ENCODE measurements at places on chromosomes 16 and 17. TPM values are rescaled to one million over a fixed set of nuclear protein-coding genes. Genes with fewer than 3 reads are reported as not detected.

CWC25 gene
- 17.1 TPM for total RNA-seq

- H3K4me1 ChIP-seq: 0 out of 2 replicates have a peak, but pooled peaks cover 3% of the 10 kb centered on the region
- H3K27ac ChIP-seq: no peak overlapping the region
- H3K27me3 ChIP-seq: no peaks in the 10 kb centered on the region
- no peaks in the 10 kb centered on the region for H3K36me3 ChIP-seq
- H3K4me3 ChIP-seq: no peak overlapping the region
- DNase-seq: no peak
Measured at GRCh38 chr16:14196011-14196410, 124.9 kb downstream of the MRTFB start.

KRT23 gene
- total RNA-seq: not detected

GRCh38 chr16:82481455-82481854, 145.3 kb upstream of the CDH13 start:
- no peaks in the 10 kb centered on the region for H3K4me1 ChIP-seq
- DNase-seq: no peak
- H3K27me3 ChIP-seq: no peaks in the 10 kb centered on the region
- H3K27ac ChIP-seq: no peak overlapping the region
- no peak overlapping the region for H3K4me3 ChIP-seq
- no peaks in the 10 kb centered on the region for H3K36me3 ChIP-seq

DNA sequence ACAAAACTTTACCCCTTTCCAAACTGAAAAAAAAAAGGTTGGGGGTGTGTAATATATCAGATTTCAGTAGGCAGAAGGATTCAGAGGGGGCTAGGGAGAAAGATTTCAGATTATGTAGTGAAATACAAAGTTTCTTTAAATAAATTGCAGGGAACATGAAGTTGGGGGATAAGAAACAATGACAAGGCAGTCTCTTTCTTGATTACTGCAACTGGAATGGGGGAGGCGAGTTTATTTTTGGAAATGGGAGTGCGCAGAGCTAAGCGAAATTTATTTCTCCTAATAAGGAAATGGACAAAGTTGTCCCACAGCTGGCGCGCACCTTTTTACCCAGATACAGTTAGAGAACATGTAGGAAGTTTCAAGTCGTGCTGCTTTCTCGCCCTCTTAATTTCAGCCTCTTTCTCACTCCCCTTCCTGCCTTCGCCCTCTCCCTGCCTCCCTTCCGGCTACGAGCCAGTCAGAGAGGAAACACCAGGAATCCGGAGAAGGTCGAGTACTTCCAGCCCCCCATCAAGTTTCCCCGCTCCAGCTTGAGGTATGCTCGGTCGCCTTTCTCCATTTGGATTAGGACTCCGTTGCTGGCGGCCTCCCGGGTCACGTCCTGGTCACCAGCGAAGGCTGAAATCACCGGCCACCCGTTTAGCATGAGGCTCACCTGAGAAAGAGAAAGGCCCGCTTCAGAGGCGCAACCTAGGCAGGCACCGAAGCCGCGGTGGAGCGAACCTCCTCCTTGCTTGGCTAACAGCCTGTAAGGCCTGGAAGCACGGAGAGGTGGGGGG, 2.5 kb downstream of the CBLN1 start:
- peaks cover 93% of the 10 kb centered on the region for H3K27me3 ChIP-seq
- no peak overlapping the region for H3K27ac ChIP-seq
- peaks cover 73% of the 10 kb centered on the region for H3K4me1 ChIP-seq
- H3K36me3 ChIP-seq: no peaks in the 10 kb centered on the region
- peak; percentile 44 for DNase-seq

- H3K27ac ChIP-seq: no peak overlapping the region
- DNase-seq: no peak
- peaks cover 21% of the 10 kb centered on the region for H3K36me3 ChIP-seq
- H3K4me3 ChIP-seq: no peak overlapping the region
Measured at GRCh38 chr17:38919316-38920078, 5.9 kb upstream of the LASP1NB start.

- peaks cover 4% of the 10 kb centered on the region for H3K4me1 ChIP-seq
- H3K27ac ChIP-seq: no peak overlapping the region
- H3K36me3 ChIP-seq: peaks cover 5% of the 10 kb centered on the region
- H3K27me3 ChIP-seq: no peaks in the 10 kb centered on the region
- no peak for DNase-seq
- no peak overlapping the region for H3K4me3 ChIP-seq
Measured at GRCh38 chr16:69465881-69466280, 41.5 kb downstream of the CYB5B start.

MEIOB gene
- 1.4 TPM for total RNA-seq

SMTNL2 gene
- 2.7 TPM for total RNA-seq

DNA sequence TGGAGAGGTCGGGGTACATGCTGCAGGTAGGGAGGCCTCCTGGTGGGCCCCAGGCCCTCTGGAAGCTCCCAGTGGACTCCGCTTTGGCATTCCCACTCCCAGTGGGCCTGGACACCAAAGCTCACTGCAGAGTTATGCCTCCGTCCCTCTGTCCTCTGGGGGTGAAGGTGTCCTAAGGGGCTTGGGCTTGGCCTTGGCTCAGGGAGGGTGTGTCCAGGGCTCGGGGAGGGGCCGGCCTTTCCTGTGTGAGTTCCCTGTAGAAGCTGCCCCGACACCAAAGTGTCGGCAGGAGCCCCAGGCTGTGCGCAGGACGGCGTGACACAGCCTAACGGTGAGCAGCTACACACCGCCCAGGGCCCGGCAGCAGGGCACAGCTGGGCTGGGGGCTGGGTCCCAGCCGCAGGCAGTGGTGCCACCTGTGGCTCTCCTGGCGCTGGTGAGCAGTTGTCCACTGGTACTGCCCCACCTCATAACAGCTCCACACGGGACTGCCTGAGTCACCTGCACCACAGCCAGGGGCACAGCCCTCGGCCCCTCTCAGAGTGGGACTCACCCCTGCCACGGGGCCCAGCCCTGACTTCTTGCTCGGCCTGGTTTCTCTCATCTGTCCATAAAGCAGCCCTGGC, 6.1 kb downstream of the TEPSIN start:
- no peak for DNase-seq
- H3K27ac ChIP-seq: no peak overlapping the region
- H3K36me3 ChIP-seq: peaks cover 14% of the 10 kb centered on the region
- peaks cover under 1% of the 10 kb centered on the region for H3K4me1 ChIP-seq
- no peak overlapping the region for H3K4me3 ChIP-seq

SLC5A11 gene
- not detected for total RNA-seq

CLEC3A gene
- not detected for total RNA-seq

DNA sequence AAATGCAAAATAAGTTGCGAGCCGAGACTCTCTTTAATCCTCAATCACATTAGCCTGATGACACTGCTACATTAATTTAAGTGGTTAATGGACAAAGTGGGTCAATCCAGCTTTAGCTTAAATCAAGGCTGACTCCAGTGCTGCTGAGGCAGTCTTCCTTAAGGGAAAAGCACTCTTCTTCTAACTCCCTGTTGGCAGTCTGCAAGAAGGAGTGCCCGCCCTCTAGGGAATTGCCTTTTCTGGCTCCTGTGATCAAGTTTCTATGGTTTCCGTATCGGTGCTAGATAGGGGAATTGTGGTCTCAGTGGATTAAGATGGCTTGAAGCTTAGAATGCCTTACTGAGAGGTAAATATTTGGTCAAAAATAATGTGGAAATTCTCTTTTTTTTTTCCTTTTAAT, 41.0 kb downstream of the HS3ST3B1 start:
- no peaks in the 10 kb centered on the region for H3K27me3 ChIP-seq
- H3K4me3 ChIP-seq: no peak overlapping the region
- H3K36me3 ChIP-seq: peaks cover 9% of the 10 kb centered on the region
- DNase-seq: no peak

PRAC1 gene
- total RNA-seq: 35.2 TPM

GRCh38 chr17:68103148-68103547, 67.6 kb downstream of the KPNA2 start:
- H3K36me3 ChIP-seq: peaks cover 11% of the 10 kb centered on the region
- peak overlapping the region; percentile 84 for H3K4me3 ChIP-seq
- H3K27me3 ChIP-seq: peaks cover 41% of the 10 kb centered on the region
- no peak overlapping the region for H3K27ac ChIP-seq
- DNase-seq: no peak

RBBP6 gene
- 55.1 TPM for total RNA-seq

DNA sequence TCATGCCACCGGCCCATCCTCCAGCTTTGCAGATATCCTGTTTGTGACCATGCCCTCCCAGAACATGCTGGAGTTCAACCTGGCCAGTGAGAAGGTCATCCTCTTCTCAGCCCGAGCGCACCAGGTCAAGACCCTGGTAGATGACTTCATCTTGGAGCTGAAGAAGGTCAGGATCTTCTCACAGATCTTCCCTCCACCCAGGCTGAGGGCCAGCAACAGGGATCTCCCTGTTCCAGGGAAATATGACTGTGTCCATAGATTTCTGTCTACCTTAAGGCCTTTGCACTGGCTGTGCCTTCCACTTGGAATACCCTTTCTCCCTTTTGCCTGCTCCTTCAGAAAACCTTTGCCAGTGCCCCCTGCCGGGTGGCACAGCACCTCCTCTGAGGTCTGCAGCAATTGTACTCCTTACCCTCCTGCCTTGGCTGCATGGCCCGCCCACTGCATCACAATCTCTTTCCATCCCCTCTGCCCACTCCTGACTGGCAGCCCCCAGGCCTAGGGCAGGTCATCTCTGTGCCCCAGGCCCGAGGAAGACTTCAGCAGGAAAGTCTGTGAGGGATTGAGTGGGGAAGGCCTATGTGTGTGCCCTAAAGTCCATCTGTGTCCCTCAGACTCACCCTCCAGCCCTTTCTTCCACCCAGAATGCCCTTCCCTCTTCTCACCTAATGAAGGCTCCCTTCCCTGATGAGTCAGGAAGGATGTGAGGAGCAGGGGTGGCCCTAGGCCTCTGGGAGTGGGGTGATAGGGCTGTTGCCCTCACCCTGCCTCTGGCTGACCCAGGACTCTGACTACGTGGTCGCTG, 27.3 kb upstream of the ALKBH5 start:
- H3K4me3 ChIP-seq: no peak overlapping the region
- no peaks in the 10 kb centered on the region for H3K36me3 ChIP-seq
- no peak overlapping the region for H3K27ac ChIP-seq
- H3K27me3 ChIP-seq: no peaks in the 10 kb centered on the region

SLC9A5 gene
- total RNA-seq: 10.3 TPM

FSCN2 gene
- 0.89 TPM for total RNA-seq

DNA sequence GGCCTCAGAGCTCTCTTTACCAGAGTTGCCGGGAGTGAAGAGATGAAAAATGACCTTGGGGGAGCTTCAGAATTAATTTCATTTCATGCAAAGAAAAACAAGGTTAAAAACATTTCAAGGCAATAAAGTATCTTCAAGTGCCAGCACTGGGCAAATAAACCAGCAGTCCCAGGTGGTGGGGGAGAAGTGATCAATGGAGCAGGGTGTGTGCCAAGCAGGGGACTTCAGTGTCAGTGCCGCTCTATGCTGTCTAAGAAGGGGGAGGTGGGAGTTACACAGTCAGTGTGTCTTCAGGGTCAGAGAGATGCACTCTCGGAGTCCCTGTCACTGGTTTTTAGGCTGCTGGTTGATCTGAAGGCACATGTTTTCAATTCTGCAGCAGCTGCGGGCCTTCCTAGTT, 57.2 kb upstream of the MGAT5B start:
- no peak overlapping the region for H3K27ac ChIP-seq
- H3K4me3 ChIP-seq: no peak overlapping the region
- no peaks in the 10 kb centered on the region for H3K4me1 ChIP-seq
- H3K27me3 ChIP-seq: no peaks in the 10 kb centered on the region
- DNase-seq: no peak

DNA sequence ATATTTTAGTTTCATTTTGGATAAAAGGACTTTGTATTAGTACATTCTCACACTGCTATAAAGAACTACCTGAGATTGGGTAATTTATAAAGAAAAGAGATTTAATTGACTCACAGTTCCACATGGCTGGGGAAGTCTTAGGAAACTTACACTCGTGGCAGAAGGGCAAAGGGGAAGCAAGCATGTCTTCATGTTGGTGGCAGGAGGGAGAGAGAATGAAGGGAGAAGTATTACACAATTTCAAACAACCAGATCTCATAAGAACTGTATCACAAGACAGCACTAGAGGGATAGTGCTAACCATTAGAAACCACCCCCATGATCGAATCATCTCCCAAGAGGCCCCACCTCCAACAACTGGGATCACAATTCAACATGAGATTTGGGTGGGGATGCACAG, 142.9 kb downstream of the USP31 start:
- no peak overlapping the region for H3K27ac ChIP-seq
- no peaks in the 10 kb centered on the region for H3K36me3 ChIP-seq
- no peak for DNase-seq
- no peaks in the 10 kb centered on the region for H3K4me1 ChIP-seq
- no peaks in the 10 kb centered on the region for H3K27me3 ChIP-seq

GRCh38 chr16:4679850-4680636, 13.3 kb upstream of the NUDT16L1 start:
- H3K27ac ChIP-seq: no peak overlapping the region
- H3K27me3 ChIP-seq: no peaks in the 10 kb centered on the region
- no peak for DNase-seq
- H3K36me3 ChIP-seq: peaks cover 7% of the 10 kb centered on the region
- H3K4me3 ChIP-seq: no peak overlapping the region
- peaks cover 3% of the 10 kb centered on the region for H3K4me1 ChIP-seq

- H3K27ac ChIP-seq: no peak overlapping the region
- H3K36me3 ChIP-seq: no peaks in the 10 kb centered on the region
- H3K4me3 ChIP-seq: no peak overlapping the region
- no peaks in the 10 kb centered on the region for H3K27me3 ChIP-seq
- DNase-seq: no peak
- peaks cover 3% of the 10 kb centered on the region for H3K4me1 ChIP-seq
Measured at GRCh38 chr17:17598003-17598402, 6.5 kb upstream of the PEMT start.

GRCh38 chr17:39239640-39240314, 14.0 kb upstream of the STAC2 start:
- peak overlapping the region; percentile 36 for H3K4me3 ChIP-seq
- peaks cover 3% of the 10 kb centered on the region for H3K27me3 ChIP-seq
- peaks cover 25% of the 10 kb centered on the region for H3K4me1 ChIP-seq
- peak; percentile 91 for DNase-seq

DNA sequence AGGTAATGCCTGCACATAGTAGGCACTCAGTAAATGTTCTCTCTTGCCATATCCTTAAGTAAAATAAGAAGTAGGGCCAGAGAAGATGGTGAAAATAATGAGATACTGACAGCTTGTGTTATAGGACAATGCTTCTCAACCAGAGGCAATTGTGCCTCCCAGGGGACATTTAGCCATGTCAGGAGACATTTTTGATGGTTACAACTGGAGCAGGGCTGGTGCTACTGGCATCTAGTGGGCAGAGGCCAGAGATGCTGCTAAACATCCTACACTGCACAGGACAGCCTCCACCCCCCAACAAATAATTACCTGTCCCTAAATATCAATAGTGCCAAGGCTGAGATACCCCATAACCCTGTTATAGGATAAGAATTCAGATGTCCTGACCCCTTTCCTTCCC, 1.7 kb downstream of the RAD51D start:
- no peak for DNase-seq
- H3K27ac ChIP-seq: no peak overlapping the region
- peaks cover 22% of the 10 kb centered on the region for H3K27me3 ChIP-seq
- 0 out of 2 replicates have a peak, but pooled peaks cover 5% of the 10 kb centered on the region for H3K36me3 ChIP-seq
- H3K4me1 ChIP-seq: peaks cover 17% of the 10 kb centered on the region
- H3K4me3 ChIP-seq: peak overlapping the region; percentile 84

KRT28 gene
- total RNA-seq: not detected

DNA sequence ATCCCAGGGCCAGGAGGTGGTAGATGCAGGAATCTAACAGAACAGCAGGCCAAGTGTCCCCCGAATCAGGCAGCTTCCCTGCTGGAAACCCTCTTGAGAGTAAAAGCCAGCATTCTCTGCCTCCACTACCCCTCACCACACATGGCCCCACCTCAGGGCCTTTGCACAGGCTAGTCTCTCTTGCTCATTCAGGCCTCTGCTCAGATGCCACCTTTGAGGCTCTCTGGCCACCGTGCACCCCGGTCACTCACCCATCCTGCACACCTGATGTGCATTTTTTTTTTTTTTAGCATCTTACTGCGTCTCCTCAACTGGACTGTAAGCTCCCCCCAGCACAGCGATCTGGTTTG, 34.5 kb upstream of the GSE1 start:
- peak overlapping the region; percentile 56 for H3K4me3 ChIP-seq
- peaks cover 39% of the 10 kb centered on the region for H3K27me3 ChIP-seq
- H3K36me3 ChIP-seq: no peaks in the 10 kb centered on the region
- peaks cover 95% of the 10 kb centered on the region for H3K4me1 ChIP-seq
- DNase-seq: no peak

PERCC1 gene
- not detected for total RNA-seq
